ENCODE measurements at places on chromosomes 13 and 19. TPM values are rescaled to one million over a fixed set of nuclear protein-coding genes. Genes with fewer than 3 reads are reported as not detected.

Gene KL
- 0.09 TPM for total RNA-seq

Gene IL4I1
- 1.2 TPM for total RNA-seq

GRCh38 chr19:16369664-16370576 is 45.3 kb downstream of the KLF2 start:
- DNase-seq = no peak

DNA sequence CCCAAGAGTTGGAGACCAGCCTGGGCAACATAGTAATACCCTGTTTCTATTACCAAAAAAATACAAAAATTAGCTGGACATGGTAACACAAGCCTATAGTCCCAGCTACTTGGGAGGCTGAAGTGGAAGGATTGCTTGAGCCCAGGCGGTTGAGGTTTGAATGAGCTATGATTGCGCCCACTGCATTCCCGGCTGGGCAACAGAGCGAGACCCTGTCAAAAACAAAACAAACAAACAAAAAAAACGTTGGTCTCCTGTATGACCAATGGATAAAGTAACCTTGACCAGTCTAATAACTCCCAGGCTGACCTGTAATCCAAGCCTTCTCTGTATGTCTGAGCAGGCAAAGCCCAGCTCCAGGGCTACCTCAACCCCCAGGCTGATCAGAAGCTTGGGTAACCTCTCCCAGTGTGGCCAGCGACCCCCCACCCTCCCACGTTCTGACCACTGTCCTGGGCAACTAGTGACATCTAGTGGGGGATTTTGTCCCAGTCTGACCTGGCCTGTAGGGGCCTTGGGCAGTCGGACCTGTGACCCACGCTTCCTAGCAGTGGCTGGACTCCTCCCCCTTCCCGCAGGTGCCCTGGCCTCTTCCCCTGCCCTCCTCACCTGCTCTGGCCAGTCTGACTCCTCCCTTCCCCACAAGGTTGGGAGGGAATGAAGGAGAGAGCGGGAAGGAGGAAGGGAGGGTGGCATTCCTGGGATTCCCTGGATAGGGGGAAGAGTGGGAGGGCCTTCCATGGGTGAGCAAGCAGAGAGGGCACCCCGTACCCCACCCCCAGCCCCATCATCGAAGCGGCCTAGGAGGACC is 1.0 kb upstream of the BCAM start:
- DNase-seq = peak; percentile 98

DNA sequence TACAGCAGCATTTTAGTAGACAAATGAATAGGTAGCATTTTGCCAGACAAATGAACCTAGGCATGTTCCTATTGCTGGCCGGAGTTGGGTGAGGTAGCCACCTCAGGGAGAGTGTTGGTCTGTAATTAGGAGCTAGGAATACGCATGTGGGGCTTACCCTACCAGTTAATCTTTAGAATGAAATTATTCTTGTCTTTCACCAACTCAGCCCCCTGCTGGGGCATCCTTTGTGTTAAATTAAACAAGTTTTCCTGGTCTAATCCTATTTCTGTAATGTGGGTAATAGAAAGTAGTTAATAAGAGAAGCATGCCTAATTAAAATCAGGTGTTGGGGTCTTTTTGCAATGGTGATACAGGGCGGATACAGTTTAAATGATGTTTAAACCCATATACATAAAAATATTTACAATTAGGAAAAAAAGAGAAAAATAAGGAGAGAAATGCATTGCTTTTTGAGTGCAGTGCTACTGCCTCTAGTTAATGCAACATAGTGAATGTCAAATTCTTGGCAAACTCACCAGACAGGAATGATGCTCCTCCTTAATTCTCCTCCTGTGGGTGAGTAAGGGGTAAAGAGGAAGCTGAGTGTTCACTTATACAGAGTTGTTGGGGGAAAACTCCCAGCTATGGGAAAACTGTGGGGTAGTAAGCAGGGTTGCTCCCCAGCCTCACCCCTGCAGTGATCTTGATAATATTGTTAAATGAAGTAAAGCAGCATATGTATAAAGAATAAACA is 276.4 kb upstream of the EDNRB start:
- peak; percentile 61 for DNase-seq
